NCI-H2081 (cell line): ENCODE measurements at places on chromosomes 1 and 21.

GRCh38 chr1:98482611-98483010, 178.9 kb upstream of the SNX7 start:
- DNase-seq = no peak

GRCh38 chr1:154697710-154698109, 89.7 kb upstream of the ADAR start:
- no peak for DNase-seq

GRCh38 chr1:41167667-41168066, 74.4 kb downstream of the SCMH1 start:
- DNase-seq = no peak

- DNase-seq = no peak
Measured at GRCh38 chr1:47914952-47915676, 82.1 kb downstream of the TRABD2B start.

DNA sequence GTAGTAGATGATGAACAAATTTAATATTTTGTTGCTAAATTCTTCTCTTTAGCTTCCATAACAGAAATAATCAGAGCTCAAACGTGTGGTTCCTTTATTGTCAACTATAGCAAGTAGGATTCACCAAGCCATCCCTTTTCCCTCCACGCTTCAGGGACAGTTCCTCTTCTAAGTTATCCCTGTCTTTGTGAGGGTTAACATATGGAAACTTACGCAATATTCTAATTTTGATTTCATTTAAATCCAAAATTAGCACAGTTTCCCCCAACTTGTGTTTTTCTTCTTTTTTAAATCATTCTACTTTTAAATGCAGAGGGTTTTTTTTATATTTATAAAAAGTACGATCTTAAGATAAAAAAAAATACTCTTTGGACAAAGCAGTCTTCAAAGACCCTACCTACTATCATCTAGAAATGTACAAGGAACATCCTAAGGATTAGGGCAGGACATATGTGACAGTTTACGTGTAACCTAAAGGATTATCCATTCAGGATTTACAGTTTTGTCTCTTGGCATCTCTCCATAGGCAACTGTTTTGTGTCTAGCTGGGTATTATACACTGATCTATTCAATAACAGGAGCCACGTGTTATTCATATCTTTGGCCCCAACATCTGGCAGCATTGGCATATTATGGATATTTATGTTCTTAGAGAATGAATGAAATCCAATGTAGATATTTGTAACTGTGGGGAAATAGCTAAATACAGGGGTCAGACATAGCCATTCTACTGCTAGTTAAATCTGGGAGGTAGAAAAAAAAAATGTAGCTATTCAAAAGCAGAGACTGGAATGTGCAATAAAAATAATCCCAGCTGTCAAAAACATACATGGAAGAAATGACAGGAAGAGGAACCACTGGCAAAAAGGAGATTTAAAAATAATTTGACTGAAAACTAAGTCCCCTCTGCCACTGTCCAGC, 272.9 kb downstream of the NEGR1 start:
- DNase-seq = no peak

DNA sequence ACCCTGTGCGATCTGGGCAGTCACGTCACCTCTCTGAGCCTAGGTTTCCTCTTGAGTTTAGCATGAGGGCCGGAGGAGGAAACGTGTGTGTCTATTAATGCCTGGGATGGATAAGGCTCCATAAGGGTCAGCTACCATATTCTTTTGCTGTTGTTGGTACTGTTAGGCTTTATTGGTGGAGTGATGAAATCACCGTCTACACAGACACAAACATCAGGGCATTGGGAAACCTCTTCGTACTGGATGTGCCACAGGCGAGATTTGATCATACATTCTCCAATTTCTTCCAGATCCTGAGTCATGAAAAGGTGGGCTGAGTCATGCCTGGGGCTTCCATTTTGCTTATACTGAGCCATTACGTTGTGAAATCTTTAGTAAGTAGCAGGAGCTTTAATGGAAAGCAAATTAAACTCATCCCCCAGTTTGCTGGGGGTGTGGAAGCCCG, 24.9 kb upstream of the GRHL3 start:
- DNase-seq = no peak

GRCh38 chr1:41775956-41776585, 142.7 kb downstream of the HIVEP3 start:
- DNase-seq = no peak

DNA sequence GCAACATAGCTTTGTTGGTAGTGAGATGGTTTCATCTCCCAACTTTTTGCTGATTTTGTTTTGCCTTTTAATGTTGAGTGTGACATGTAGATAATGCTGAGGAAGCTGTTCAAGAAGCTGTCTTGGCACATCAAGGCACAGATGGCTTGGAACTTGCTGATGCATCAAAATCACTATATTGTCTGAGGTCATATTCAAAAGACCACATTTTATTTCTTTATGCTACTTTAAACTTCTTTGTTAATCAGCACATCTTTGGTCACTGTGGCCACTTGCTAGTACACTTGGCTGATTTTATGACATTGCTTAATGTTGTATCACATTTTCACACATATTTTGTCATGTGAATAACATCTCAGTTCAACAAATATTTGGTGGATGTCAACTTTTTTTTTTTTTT, 87.1 kb upstream of the BCL10 start:
- DNase-seq = no peak

DNA sequence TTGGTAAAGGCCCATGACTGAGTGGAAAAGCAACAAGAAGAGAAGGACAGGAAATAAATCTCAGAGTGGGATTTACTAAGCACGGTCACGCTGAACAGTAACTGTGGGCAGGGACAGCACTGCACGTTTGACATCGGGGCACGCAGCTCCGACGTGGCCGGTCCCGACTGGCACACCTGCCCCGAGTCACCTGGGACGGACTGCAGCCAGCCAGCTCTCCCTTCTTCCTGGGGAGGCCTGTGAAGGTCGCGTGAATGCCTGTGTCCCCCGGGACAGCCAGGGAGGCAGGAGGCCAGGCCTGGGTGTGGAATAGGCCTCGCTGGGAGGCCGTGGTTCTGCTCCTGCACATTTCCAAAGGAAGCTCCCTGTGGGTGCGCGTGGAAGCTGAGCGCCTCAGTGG, 140.2 kb downstream of the PRDM16 start:
- no peak for DNase-seq

DNA sequence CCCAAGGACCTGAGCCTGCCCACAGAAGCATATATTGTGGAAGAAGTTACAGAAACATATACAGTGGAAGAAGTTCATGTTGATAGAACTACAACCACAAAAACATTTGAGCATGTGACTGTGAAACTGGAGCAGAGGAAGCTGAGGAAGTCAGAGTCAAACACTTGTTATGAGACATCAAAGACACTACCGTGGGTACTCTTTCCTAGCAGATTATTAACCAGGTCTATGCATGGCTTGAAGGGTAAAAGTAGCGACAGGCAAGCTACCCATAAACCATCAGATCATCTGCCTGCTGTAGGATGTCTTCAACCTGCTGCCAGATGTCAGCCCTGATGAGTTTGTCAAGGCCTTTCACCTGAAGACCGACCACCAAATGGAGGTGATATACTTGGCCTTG, 35.8 kb downstream of the IVNS1ABP start:
- DNase-seq = no peak

- peak; percentile 84 for DNase-seq
Measured at GRCh38 chr1:43199093-43199726, 27.1 kb downstream of the CFAP57 start.

- no peak for DNase-seq
Measured at GRCh38 chr1:94020764-94021579, 100.0 kb downstream of the ABCA4 start.

DNA sequence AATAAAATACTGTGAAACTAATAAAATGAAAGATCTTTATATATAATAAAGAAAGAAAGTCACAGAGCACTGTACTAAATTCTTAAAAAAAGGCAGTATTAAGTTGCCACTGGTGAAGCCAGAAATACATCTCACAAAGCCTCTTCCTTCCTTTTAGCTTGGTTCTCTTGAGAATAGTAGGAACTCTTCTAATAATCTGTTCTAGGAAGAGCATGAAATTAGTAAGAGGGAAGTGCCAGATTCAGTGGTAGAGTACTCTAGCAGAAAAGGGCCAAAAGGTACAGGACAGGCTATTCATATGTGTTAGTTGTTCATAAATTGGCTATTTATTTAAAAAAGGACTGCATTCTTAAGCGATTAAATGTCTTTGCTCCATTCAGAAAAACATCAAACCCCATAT, 33.7 kb downstream of the CTTNBP2NL start:
- no peak for DNase-seq

DNA sequence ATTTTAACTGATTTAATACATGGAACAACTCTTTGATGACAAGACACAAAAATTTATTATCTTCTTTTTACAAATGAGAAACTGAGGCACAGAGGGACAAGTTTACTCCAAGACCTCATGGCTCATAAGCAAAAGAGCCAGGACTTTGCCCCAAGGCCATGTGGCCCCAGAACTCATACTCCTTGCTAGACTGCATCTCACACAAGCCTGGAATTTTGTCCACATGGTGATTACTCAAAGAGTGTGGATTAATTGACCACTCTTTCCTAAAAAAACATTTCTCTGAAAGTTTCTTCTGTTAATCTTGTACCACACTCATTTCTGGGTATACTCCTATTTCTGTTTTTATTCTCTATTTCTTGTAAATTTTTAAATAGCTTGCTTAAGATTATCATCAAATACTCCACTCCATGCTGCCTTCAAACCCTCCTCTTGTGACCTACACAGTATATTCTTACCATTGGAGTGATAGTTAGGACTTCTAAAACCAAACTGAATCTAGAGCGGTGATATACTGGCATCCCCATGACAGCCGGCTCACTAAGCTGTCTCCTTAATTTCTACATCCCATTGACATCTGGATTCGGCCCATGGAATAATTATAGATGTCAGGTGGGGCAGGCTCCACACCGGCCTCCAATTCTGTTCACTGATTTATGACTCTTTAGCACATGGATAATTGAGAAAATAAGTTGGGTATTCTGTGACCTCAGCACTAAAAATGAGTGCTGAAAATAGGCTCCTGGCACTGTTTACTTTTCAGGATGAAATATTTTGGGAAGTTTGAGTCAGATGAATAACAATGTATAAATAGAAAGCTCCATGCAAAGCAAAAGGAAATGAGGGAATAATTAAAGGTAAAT, 16.1 kb downstream of the RGS4 start:
- peak; percentile 71 for DNase-seq

DNA sequence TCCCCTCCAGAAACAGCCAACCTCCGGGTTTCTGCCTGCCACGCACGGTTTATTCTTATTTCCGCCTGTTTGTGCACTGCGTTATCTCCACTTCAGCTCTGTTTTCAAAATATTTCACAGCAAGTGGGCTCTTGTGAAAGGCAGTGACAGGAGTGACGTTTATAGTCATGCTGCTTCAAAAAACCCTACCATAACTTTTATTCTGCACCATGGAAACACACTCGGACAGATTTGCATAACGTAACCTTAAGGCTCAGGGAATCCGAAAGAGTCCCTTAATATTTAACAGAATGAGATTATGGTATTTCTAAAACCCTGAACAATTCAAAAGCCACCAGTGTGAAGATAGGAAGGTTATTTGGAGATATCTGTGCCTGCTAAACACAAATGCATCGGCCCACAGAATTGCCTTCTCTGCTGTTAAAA, 782 bp upstream of the SDE2 start:
- no peak for DNase-seq

DNA sequence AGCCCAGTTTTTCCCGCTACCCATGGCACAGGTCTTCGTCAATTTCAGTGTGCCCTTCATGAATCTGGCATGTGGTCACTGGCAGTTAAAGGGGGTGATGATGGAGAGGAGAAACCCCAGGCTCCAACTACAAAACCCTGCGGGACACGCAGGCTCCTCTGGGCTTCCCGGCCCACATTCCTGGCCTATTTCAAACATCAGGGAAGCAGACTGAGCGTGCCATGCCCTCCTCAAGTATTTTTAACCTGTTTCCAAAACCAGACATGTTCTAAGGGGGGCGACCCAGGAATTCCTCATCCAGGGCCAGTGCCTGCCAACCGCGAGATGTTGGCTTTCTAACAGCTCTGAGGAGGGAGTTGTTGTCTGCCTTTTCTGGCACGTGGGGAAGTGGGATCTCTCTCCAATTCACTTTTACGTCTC, 85.1 kb downstream of the CAPZB start:
- DNase-seq = no peak

DNA sequence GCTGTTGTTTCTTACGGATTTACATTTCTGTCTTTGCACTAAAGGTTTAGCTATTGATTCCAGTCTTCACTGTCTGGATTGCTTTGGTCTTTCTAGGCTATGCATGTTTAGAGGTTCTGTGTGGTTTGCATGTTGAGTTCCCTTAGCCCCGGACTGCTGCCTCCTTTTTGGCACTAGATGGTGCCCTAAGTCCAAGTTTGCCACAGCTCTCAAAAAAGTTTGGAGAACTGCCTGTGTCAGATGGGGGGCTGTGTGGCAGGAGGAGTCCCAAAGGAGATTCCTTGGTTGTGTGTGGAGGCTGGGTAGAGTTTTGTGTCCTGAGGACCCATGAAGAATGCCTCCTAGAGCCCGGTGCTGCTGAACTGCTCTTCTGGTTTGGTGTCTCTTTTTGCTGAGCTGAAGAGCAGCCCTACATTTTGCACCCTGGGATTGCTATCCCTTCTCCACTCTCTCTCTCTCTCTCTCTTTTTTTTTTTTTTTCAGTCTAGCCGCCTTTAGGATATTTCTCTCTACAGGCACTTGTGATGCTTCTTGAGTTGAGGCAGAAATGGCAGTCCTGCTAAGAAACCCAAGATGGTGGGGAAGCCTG, 74.4 kb downstream of the PTGS2 start:
- DNase-seq = peak; percentile 56

DNA sequence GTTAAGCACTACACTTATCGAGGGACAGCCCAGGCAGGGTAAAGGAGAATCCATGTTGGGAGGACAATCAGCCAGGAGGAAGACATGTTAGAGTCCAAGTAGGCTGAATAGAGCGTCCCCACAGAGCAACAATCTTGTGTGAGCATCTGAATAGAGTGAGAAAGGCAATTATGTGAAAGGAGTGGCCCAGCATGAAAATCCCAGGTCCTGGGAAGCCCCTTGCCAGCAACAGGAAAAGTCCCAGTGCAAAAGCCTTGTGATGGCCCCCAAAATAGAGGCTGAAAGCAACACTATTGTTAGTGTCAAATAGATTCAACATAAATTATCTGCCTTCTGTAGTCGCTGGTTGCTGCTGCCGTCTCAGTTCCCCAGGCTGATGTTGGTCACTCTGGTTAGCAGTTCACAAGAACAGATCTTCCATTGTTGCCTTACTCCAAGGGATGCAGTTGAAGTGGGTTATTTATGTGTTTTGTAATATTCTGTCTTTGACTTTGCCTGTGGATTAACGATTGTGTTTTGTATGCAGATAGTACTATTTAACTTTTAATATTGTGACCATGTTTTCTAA, 12.1 kb upstream of the ABL2 start:
- no peak for DNase-seq

DNA sequence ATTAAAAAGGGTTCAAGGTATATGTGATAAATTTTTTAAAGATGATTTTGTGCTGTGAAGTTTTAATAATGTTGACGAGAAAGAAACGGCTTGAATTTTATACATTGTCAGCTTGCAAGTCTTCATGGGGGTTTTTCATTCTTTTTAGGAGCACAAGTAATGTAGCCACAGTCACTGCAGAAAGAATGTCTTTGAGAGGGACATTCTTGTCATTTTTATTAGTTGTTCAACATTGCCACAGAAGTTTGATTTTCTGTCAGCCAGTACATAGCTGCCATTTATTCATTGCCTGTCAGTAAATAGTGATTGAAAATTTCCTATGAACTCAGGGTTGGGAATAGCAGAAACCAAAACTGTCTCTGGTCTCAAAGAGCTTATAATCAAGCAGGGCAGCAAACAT, 156.3 kb downstream of the DHRS3 start:
- DNase-seq = no peak

- no peak for DNase-seq
Measured at GRCh38 chr1:5891736-5892135, 100.5 kb downstream of the NPHP4 start.
